ENCODE measurements at places on chromosomes 11 and 22.

- no peak for DNase-seq
Observed at GRCh38 chr22:39223091-39223710, 21.6 kb downstream of the PDGFB start.

- no peak for DNase-seq
Observed at GRCh38 chr11:131375915-131376314, 5.5 kb downstream of the NTM start.

- DNase-seq = no peak
Observed at GRCh38 chr11:118656563-118657165, 22.8 kb downstream of the TREH start.

GRCh38 chr11:62732830-62733229, 4.5 kb downstream of the TTC9C start:
- no peak for DNase-seq

DNA sequence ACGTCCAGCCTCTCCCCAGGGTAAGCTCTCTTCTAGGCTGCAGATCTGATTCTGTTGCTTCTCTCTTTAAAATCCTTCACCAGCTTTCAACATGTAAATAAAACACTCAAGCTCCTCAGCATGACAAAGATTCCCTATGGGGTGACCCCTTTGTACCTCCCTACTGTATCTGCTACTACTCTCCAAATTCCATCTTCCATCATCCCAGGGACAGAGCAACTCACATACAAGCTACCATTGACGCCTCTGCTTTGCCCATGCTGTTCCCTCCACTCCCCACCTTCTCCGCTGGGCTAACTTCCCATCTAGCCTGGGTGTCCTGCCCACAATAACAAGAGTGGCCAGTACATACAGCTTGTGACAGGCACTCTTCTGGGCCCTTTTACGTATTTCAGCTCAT, 207.5 kb upstream of the ZBED5 start:
- DNase-seq = no peak

- no peak for DNase-seq
Observed at GRCh38 chr11:34730544-34731295, 109.8 kb downstream of the EHF start.

DNA sequence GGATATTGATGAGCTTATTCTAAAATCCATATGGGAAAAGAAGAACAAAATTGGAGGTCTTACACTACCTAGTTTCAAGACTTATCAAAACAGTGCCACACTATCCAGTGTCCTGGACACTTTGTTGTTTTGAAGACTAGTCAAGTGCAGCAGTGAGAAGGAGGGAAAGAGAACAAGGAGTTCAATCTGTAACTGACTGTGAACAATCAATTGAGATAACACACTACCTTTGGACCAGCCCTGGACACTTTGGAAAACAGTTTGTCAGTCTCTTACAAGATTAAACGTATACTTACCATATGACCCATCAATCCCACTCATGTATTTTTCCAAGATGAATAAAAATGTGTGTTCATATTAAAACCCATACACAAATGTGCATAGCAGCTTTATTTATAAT, 10.0 kb upstream of the CSTF3 start:
- no peak for DNase-seq

DNA sequence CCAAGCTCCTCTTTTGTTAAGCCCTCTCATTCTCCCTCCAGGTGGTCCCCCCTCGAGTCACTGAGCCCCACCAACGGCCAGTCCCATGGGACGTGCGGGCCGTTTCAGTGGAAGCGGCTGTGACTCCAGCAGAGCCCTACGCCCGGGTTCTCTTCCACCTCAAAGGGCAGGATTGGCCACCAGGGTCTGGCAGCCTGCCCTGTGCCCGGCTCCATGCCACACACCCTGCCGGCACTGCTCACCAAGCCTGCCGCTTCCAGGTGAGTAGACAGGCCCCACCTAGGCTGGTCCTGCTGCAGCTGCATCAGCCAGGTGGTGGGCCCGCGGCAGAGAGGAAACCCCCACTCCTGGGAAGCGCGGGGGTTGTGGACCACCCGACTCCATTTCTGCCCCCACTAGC, 3.3 kb downstream of the TMEM132A start:
- no peak for DNase-seq
